Stimulated activated CD4-positive, alpha-beta T cell treated with anti-CD3 and anti-CD28 coated beads, Interleukin-2, amount 100 ng/mL, for 24 hours (primary cell): ENCODE measurements at places on chromosomes 7 and 10.

- DNase-seq, result no peak
Observed at GRCh38 chr10:112835944-112836451, 114.0 kb upstream of the TCF7L2 start.

DNA sequence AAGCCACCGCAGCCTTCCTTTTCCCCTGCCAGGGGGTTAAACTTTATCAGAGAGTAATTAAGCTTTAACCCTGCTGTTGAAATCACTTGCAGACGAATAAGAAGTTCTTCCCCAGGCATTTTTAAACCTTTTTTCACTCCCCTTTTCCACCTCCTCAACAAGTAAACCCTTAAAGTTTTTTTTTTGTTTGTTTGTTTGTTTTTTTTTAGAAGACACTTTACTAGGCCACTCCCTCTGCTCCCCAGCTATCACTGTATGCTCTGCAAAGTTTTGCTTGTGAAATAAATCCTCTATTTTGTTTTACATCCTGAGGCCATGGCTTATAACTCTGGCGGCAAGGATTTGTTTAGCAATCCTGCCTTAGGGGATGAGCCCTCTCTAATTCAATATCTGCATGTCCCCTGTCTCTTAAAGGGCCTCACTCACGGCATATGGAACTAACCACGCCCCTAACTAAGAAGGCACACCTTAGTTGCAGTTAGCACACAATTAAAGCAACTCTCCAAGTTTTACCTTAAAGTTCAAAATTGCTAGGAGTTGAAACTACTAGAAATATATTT lies 1354.7 kb upstream of the LRRTM3 start:
- DNase-seq, result no peak

DNA sequence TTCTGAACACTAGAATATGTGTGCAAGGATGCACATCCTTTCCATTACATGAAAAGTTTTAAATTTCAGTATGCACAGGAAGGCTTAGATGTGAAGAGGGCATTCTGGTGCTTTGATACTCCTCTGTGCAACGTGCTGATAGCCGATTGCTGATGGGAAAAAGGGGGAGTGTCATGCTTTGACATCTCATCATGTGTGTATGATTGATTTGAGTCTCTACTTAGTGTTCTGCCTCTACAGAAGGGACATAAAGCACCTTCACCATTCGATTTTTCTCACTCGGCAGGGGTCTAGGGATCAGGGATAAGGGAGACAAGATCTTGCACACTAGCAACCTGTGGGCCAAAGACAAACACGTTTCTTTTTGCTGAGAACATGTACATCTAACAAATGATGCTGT lies 114.7 kb upstream of the RSU1 start:
- DNase-seq, result no peak

GRCh38 chr7:2037808-2038522 lies 194.8 kb downstream of the MAD1L1 start:
- no peak for DNase-seq

GRCh38 chr10:98339799-98340198 lies 71.8 kb upstream of the LOXL4 start:
- no peak for DNase-seq

- no peak for DNase-seq
Observed at GRCh38 chr10:132102717-132103110, 37.0 kb downstream of the JAKMIP3 start.

DNA sequence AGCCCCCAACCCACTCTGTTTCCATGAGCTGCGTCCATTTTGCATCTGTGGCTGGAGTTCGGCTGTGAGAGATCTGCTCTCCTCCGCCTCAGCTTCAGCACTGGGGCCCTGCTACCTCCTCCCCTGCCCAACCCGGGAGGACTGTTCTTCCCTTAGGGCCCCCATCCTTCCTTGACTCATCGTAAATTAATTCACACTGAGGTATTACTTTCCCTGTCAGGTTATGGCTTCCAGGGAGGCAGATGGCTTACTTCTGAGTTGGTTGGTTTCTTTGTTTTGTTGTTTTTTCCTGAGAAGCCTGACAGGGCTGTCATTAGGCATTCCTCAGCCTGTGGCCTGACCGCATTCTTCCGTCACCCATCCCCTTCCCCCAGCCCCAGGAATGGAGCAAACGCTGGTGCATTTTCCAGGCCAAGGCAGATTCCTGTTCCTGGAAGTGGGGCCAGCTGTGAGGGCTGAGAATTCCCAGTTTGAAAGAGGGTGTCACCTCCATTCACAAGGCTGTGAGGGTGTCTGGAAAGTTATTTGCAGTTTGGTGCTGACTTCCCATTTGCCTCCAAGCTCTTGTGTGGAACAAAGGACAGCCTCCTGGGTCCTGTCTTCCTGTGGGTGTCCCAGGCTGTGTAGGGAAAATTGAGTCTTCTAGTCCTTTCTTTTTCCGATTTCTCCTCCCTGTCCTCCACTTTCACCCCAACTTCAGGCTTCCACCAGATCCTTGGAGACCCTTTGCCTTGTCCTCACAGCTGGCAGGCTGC lies 11.7 kb downstream of the CPA5 start:
- DNase-seq, result no peak

GRCh38 chr7:20033621-20034400 lies 183.4 kb downstream of the MACC1 start:
- DNase-seq, result no peak

- DNase-seq, result no peak
Observed at GRCh38 chr7:33710608-33711007, 194.7 kb upstream of the BMPER start.

GRCh38 chr10:128060341-128061250 lies 65.6 kb downstream of the MKI67 start:
- DNase-seq, result no peak

DNA sequence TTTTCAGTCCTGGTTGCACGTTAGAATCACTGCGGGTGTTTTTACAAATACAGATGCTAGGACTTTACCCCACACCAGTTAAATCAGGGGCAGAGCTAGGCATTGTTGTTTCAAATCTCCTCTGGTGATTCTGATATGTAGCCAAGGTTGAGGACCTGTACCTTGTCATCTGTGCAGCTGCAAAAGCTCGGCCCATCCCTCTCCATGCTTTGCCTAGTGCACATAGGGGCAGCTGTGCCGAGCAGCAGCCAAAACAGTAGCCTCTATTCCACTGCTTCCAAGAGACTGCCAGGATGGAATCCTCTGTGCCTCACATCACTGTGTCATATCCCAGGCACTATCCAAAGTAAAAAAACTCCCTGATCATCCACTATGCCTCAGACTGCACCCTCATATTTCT lies 181.3 kb downstream of the CDK14 start:
- DNase-seq, result no peak

GRCh38 chr10:42987575-42987974 lies 89.3 kb upstream of the RET start:
- no peak for DNase-seq

GRCh38 chr10:121956111-121957061 lies 18.6 kb downstream of the NSMCE4A start:
- no peak for DNase-seq

GRCh38 chr10:110609605-110610004 lies 34.5 kb upstream of the RBM20 start:
- no peak for DNase-seq

DNA sequence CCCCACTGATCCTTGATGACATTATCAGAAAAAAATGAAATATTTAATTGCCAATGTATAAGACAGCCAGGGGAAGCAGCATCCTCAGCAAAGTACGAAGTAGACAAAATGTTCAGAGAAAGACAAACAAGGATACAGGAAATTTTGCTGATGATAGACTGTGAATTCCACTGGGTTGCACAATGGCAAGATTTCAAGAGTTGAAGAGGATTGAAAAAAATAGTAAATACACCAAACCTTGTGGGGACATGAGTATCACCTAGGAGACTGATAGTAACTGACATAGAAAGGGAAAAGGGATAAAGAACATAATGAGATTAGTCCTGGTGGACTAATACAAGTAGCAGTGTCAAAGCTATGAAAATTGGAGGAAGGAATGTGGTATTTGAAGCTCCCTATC lies 16.5 kb downstream of the CNOT4 start:
- no peak for DNase-seq

GRCh38 chr7:51262796-51263531 lies 53.6 kb downstream of the COBL start:
- no peak for DNase-seq

DNA sequence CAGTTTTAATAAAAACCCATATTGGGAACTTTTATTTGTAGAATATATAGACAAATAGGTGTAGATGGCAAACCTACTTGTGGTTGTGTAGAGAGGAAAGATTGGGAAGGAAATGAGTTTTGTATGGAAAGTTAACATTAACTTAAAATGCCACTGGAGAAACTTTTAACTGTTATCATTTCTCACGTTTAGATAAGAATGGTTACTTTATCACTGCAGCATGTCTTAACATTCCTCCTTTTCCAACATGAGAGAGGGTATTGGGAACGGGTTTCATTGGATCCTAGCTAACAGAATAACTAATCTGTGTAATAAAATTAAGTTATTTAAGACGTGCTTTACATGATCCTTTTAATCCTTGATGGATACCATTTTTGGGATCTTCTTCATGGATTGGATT lies 1.8 kb downstream of the LUC7L2 start:
- DNase-seq, result no peak

DNA sequence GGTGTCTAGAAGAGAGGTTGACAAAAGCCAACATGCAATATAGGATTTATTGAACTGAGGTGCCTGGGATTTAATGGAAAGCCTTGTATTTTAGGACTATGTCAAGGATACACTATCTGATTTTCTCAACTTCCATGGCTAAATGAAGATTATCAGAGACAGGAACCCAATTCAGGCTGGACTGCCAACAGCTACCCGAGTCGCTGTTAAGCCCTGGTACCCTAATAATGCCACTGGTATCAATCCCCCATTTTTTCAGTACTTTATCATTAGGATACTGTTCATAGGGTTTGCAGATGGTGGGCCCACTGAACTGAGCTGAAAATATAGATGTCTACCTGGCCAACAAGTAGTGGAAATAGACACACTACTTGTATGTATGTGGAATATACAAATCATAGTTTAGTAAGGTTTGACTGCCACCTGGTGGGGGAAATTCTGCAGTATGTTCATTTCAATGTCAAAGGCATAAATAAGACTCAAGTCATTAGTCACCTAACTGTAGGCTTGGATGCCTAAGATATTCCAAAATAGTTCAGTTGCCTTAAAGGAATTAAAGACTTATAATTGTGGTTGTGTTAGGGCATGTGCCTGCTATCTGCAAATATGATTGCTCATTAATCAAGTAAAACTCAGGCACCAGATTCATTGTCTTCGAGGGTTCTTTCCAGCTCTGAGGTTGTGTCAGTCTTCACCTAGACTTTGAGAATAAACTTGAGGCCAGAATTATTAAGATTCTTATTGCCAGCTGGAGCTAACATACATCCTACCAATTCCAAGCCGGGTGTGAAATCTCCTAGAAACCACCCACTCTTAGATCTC lies 34.1 kb upstream of the NOBOX start:
- peak; percentile 60 for DNase-seq

DNA sequence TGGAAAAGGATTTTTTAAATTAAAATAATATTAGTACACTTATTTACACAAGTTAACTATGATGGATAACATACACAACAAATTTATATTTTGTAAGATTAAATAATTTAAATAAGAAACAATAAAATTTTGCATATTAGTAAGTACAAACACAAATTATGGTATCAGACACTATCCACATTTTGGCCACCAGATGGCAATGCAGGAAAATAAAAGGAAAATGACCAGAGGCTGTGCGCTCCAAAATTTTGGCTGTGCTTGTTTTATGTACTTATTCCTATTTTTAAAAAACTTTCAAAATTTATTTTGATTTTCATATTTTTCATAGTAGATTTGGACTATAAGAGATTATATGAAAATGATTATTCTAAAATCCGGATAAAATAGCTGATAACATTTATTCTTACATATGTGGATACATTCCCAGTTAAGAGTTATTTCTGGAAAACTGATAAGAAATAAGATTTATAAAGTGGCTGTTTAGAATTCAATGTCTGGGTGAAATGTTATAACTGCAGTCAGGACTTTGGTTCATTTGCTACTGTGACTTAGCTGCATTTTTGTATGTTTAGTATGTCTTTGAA lies 274.7 kb upstream of the HGF start:
- no peak for DNase-seq

GRCh38 chr10:103627111-103627892 lies 133.8 kb downstream of the NEURL1 start:
- no peak for DNase-seq

GRCh38 chr10:131700506-131700905 lies 200.3 kb upstream of the PPP2R2D start:
- no peak for DNase-seq

GRCh38 chr7:37671876-37672275 lies 11.7 kb upstream of the GPR141 start:
- no peak for DNase-seq

GRCh38 chr7:99876491-99876890 lies 342 bp downstream of the OR2AE1 start:
- DNase-seq, result no peak

DNA sequence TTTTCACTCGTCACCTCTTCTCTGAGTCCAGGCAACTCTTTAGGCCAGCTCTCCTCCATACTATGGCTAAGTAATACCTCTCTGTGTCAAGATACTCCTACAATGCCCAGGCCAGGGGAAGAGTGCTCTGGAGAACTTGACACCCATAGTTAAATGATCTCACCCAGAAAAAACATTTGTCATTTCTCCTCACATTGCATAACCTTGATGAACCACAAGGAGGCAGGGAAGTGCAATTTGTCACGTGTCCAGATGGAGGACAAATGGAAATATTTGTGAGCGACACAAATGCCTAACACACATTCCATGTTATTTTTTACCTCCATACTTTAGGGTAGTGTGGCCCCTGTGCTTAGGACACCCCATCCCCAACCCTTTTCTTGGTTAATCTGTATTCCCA lies 78.3 kb downstream of the HTR7 start:
- no peak for DNase-seq

DNA sequence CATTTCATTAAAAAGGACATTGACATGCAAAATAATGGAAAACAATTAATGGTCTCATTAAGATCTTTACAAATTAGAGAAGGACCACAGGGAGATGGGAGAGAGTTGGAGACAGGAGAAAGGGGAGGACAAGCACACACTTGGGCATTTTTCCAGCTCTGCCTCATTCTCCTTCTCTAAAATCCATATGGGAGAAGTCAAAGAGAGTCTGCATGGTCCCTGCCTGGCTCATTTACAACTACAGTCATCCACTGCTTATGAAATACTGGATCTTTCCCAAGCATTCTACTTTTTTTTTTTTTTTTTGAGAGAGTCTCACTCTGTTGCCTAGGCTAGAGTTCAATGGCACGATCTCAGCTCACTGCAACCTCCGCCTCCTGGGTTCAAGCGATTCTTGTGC lies 518.9 kb upstream of the CELF2 start:
- DNase-seq, result no peak

GRCh38 chr7:93843260-93843659 lies 47.3 kb downstream of the TFPI2 start:
- DNase-seq, result no peak

- DNase-seq, result no peak
Observed at GRCh38 chr7:150369748-150370501, 1.3 kb downstream of the REPIN1 start.
